ENCODE measurements at places on chromosomes 4 and X.

DNA sequence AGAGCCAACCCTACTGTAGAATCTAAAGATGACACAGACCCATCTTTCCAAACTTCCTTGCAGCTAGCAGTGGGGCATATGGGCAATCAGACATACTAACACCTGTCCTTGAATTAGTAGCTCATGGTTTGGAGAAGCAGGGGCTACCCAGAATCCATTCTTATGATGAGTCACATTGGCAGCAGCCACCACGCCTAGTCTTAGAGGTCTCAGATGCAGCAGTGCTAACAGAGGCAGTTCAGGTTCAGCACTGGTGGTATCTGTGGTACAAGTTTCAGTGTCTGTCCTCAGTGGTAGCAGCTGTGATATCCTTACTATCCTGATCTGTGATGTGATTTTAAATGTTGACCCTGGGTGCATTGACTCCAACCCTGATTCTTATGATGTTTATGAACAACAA lies 68.1 kb downstream of the FRMPD4 start:
- DNase-seq = no peak

- DNase-seq = peak; percentile 24
Measured at GRCh38 chr4:39032218-39033085, at the start of gene TMEM156. Gene TMEM156, minus strand, starts transcription at chr4:39032409. Its CDS starts 96 bp downstream, at chr4:39032313.

GRCh38 chrX:121570072-121570841 lies 522.8 kb downstream of the GLUD2 start:
- DNase-seq = no peak

- DNase-seq = no peak
Measured at GRCh38 chr4:155952501-155952901, 1.2 kb downstream of the CTSO start.

DNA sequence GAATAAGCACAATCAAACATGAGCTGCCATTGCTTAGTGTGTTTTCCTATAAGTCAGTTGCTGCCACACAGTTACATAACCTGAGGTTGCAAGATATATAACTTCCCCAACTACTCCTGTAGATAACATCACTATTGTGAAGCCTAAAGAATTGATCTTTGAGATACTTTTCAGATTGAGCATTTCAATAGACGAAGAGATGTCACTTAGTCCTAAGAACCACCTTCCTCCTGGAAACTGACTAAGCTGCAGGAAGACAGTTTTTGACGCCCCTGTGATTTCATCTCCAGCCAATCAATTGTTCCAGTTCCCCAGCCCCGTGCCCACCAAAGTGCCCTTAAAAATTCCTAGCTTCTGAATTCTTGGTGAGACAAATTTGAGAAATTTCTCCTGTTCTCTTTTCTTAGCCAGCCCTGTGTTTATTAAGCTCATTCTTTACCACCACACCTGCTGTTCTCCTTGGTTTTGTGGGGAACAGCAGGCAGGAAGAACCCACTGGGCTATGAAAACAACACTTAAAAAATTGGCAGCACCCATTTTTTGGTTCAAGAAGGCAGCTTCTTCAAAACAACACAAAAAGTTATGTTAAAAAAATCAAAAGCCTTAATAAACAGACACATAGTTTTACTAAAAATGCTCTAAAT lies 317.1 kb upstream of the PABPC4L start:
- DNase-seq = no peak

- no peak for DNase-seq
Measured at GRCh38 chr4:114264452-114264851, 285.0 kb upstream of the ARSJ start.

- DNase-seq = no peak
Measured at GRCh38 chrX:110162131-110162530, 155.8 kb downstream of the AMMECR1 start.

DNA sequence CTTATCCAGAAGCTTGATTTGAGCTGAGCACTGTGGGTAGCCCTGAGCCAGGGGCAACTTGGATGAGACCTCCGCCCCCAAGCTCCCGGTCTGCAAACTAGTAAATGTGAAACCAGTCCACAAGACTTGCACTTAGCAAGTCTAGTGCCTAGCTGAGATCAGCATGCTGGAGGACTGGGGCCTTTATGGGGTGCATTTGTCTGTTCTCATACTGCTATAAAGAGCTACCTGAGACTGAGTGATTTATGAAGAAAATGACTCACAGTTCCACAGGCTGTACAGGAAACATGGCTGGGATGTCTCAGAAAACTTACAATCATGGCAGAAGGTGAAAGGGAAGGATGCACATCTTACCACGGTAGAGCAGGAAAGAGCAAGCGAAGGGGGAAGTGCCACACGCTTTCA lies 42.1 kb upstream of the HOPX start:
- DNase-seq = peak; percentile 31

GRCh38 chr4:151296227-151296626 lies 19.3 kb downstream of the PRSS48 start:
- DNase-seq = no peak

GRCh38 chr4:152021788-152022438 lies 261.1 kb upstream of the GATB start:
- no peak for DNase-seq

DNA sequence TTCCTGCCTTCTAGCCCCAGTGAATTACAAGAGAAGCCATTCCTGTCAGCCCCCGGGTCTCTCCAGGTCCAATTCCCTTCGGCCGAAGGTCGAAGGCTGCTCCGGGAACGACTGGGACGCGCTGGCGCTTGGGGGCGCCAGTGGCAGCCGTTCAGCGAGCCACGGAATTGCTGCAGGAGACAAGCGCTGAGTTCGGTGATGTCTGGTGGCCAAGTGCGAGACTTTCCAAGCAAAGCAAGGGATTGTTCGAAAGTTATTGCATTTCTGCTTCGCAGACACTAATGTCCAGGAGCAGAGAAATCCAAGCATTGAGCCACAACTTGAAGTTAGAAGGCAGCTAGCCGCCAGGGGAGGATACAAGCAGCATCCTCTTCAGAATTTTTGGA lies 1.1 kb upstream of the DKK2 start:
- no peak for DNase-seq

DNA sequence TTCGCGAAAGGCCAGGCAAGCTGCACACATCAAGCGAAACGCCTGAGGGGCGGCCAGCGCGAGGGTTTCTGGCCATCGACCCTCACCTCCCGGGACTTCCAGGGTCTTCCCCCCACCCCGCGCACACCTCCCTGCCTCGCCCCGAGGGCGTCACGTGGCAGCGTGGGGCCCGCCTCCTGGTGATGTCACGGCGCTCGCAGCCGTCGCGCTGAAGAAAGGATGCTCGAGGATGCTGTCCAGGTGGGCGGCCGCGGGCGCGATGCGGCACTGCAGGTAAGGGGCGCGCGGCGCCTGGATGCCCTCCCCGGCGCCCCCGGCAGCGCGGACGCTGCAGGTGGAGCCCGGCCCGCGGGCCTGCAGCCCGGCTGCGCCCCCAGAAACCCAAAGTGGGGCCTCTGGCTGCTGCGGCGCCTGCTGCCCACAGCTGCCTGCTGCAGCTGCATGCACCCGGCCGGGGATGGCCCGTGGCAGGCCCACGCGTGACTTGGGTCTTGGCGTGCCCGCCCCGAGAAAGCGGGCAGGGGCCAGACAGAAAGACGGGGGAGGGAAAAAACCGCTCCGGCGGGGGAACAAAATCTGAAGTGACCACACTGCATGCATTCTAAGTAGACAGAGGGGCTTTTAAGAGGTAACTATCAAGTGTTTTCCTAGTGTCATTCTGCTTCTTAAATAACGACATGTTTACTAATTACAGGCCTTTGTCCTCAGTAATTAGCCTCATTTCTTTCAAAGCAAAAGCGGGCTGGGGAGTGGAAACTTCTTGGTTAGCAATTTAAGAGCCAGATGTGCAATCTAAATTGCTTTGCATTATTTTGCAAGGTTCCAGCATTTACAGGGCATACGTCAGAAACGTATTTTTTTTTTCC lies 1.7 kb downstream of the CLCN4 start:
- DNase-seq = no peak

- no peak for DNase-seq
Measured at GRCh38 chr4:186151499-186151898, 39.9 kb upstream of the CYP4V2 start.

DNA sequence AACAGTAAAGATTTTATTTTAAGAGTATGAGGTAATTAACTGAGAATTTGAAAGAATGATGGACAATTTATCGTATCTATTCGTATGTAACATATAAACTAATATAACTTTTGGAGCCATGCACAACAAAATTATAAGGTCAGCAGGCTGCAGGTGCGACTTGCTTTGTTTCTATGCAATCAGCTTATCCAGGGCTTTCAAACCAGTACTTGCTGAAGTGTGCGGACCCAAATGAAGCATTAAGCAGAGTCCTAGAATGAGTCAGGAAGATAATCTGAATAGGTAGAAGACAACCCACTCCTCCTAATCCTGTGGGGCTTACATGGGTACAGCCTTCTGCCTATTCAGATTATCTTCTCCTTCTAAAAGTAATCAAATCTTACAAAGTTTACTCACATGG lies 2.1 kb downstream of the NSD2 start:
- no peak for DNase-seq

DNA sequence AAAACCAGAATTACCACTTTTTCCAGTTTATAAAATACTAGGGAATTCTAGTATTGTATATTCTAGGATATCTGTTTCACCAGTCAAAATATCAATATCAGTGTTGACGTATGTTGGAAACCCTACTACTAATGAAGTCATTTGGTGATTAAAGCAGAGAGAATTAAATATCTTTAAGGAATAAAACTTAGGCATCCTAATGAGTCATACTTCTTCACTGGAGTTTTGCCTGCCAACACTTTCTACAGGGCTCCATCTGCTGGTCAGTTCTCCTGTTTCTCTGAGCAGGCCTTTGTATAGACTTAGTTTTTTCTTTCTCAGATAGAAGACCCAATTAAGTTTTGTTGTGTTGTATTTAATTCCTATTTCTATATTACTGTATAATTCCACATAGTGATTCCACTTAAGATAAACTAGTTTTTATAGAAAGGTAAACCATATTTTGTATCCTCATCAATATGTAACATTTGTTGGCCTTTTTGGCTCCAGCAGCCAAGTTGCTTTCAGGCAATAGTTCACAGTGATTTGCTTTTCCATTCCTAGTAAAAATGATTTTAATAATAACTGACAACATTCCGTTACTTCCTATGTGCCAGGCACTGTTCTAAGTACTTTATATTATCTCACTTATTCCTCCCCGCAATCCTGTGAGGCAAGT lies 3.5 kb downstream of the AP1AR start:
- DNase-seq = peak; percentile 37

DNA sequence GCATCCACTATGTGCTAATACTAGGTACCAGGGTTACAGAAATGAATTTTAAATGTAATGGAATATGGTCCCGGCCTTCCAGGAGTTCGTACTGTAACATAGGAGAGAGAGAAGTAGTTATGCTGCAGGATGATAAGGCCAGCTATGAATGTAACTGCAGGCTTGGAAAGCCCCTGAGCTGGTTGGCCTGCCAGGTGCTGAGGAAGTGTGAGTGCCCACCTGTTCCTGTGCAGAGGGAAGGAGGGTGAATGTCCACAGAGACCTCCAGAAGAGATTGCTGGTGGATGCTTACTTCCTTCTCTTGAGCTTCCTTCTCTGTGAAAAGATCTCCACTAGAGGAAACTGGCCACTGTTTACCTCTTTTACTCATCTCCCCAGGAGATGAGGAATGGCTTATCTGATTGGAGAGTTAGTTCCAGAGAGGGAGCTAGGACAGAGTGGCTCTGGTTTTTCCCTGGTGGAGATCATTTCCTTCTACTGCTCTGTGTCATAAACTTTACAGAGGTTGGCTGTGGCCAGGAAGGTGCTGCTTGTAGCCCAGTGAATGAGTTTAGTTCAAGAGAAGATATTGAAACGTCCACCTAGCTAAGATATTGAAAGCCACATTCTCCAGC lies 114.0 kb upstream of the LNX1 start:
- no peak for DNase-seq

All from stimulated activated naive CD4-positive, alpha-beta T cell treated with Interleukin-2 at 50 U/mL for 16 hours (primary cell).